ENCODE measurements at places on chromosomes 7 and 10. TPM values are rescaled to one million over a fixed set of nuclear protein-coding genes. Genes with fewer than 3 reads are reported as not detected.

EPHB4 gene
- total RNA-seq, result 82.1 TPM

DNA sequence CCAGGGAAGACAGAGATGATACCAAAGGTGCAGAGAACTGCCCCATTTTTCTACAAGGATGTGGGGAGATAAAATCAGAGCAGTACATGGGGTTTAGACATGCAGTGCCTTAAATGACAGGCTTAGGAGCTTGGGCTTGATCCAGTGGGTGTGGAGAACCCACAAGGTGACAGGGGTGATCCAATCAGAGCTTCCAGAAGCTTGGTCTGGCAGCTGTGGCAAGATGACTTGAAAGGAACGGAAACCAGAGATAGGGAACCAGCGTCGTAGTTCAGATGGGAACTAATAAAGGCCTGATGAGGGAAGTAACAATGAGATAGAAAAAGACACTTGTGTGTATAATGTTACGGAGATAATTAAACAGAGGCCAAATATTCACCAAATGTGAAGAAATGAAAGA lies 80.7 kb downstream of the SLC37A3 start:
- H3K27ac ChIP-seq, result no peak overlapping the region
- no peaks in the 10 kb centered on the region for H3K36me3 ChIP-seq
- no peaks in the 10 kb centered on the region for H3K27me3 ChIP-seq
- no peak overlapping the region for H3K4me3 ChIP-seq
- H3K4me1 ChIP-seq, result peaks cover 40% of the 10 kb centered on the region

DYDC1 gene
- not detected for total RNA-seq

DNA sequence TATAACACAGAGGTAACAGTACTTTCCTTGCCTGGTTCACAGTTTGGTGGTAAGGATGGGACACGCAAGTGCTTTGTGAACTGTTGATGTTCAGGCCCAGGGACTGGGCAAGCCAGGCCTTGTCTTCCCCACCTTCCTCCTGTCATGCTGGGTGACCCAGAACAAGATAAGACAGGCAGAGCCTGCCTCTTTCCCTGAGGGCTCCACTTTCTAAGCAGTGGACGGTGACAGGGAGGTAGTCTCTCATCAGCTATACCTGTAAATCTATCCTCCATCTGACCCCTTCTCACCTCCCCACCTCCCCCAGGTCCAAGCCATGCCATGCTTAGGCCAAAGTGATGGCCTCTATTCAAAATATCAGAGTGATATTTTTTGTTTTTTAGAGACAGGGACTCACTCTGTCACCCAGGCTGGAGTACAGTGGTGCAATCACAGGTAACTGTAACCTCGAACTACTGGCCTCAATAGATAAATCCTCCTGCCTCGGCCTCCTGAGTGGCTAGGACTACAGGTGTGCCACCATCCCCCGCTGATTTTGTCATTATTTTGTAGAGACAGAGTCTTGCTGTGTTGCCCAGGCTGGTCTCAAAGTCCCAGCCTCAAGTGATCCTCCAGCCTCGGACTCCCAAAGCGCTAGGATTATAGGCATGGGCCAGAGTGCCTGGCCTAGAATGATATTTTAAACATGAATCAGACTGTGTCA lies 42.8 kb downstream of the PDLIM1 start:
- H3K27ac ChIP-seq, result no peak overlapping the region
- no peaks in the 10 kb centered on the region for H3K27me3 ChIP-seq
- no peak for DNase-seq
- H3K4me1 ChIP-seq, result 0 out of 2 replicates have a peak, but pooled peaks cover 3% of the 10 kb centered on the region
- peaks cover 61% of the 10 kb centered on the region for H3K36me3 ChIP-seq
- H3K4me3 ChIP-seq, result no peak overlapping the region

PTCD1 gene
- 12.3 TPM for total RNA-seq

DNA sequence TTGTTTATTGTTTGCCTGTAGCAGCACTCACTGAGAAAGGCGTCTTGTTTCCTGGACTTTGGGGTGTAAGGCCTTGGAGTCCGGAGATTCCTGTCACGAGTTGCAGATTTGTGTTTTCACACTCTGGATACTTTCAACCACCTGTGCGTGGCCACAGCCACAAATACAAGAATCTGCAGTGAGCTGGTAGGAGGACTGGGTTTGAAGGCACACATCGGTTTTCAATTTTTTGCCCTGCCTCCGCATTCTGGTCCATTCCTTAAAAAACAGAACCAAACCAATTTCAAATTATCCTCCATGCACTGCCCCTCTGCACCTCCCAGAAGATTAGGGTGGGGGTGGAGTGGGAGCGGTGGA lies 619 bp downstream of the EXOC4 start:
- peak; percentile 47 for DNase-seq
- H3K27me3 ChIP-seq, result no peaks in the 10 kb centered on the region
- peaks cover 14% of the 10 kb centered on the region for H3K36me3 ChIP-seq
- H3K4me3 ChIP-seq, result peak overlapping the region; percentile 66

SLC29A4 gene
- 1.2 TPM for total RNA-seq

- no peaks in the 10 kb centered on the region for H3K27me3 ChIP-seq
- peaks cover 47% of the 10 kb centered on the region for H3K36me3 ChIP-seq
- peaks cover 23% of the 10 kb centered on the region for H3K4me1 ChIP-seq
- peak; percentile 97 for DNase-seq
- peak overlapping the region; percentile 74 for H3K27ac ChIP-seq
Measured at GRCh38 chr10:5446390-5446926, 34.1 kb downstream of the NET1 start.

DNA sequence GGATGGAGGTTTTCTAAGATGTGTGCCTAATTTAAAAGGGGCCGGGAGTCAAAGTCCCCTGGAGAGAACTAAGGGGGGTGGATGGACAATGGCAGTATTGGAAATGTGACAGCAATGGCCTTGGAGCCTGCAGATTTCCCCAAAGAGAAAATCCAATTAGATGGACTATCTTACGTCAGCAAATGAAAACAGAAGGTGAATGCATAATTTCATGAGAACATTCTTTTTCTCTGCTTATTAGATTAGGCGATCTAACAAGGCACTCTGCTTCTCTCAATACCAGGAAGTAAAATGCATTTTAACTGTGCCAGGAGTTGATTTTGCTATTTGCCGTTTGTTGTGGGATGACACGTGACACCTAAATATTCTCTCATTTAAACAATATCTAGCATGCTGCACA lies 226.6 kb downstream of the ADAM12 start:
- no peak overlapping the region for H3K27ac ChIP-seq
- H3K27me3 ChIP-seq, result no peaks in the 10 kb centered on the region
- H3K4me3 ChIP-seq, result no peak overlapping the region
- no peaks in the 10 kb centered on the region for H3K4me1 ChIP-seq
- no peak for DNase-seq

- no peak overlapping the region for H3K4me3 ChIP-seq
Measured at GRCh38 chr7:131721660-131722059, 165.2 kb upstream of the PODXL start.

ARHGEF35 gene
- 0.22 TPM for total RNA-seq

DNA sequence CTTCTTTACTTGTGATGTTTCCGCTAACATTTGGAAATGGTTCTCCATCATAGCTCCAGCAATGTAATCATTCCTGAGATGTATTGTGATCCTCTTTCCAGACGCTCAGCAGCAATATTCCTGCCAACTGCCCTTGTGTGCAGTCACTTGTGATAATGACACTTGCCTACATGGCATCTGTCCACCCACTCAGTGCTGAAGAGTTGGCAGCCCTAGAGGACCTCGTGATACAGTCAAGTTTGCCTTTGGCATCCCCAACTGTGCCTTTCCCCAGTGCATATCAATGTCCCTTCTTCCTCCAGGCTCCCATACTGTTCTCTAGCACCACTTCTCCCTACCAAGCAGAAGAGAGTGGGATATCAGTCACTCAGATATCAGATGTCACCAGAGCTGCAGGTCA lies 64.9 kb downstream of the MYOF start:
- DNase-seq, result no peak
- H3K27ac ChIP-seq, result no peak overlapping the region
- peaks cover 4% of the 10 kb centered on the region for H3K27me3 ChIP-seq
- no peak overlapping the region for H3K4me3 ChIP-seq
- no peaks in the 10 kb centered on the region for H3K36me3 ChIP-seq

NYAP1 gene
- total RNA-seq, result 0.82 TPM

NAT16 gene
- not detected for total RNA-seq

DNA sequence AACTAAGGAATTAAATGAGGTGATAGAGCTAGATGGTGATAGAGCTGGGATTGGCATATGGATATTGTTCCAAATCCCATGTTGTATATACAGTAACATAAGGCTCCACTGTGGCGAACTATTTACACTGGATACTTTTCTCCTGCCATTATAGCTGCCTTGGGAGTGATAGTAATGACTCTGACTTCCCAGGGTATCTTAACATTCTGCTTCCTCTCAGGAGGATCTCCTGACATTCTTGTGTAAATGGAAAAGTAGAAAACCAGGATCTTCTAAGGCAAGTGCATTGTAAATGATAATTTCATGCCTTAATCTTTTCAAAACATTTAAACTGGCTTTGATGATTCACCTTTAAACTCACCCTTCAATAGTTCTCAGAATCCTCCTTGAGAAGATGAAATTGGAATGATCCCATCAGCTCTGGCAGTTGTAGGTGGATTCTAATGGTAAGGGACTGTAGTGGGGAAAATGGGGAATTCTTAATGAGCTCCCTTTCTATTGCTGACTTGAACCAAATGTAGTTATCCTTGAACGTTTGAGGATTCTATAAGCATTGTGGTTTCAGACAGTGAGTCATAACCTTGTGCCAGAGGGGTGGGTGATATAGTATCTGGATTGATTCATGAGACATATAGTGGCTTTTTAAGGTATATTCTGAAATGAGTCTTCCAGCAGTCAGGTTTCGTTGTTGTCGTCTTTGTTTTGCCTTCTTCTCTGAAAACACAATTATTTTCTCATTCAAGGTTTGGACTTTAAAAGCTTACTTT lies 450.0 kb downstream of the SUGCT start:
- no peak for DNase-seq
- no peaks in the 10 kb centered on the region for H3K36me3 ChIP-seq

- peaks cover 17% of the 10 kb centered on the region for H3K27me3 ChIP-seq
- H3K4me1 ChIP-seq, result peaks cover 4% of the 10 kb centered on the region
- no peak overlapping the region for H3K27ac ChIP-seq
- no peak overlapping the region for H3K4me3 ChIP-seq
Measured at GRCh38 chr10:80530816-80531215, 6.9 kb upstream of the SH2D4B start.

GRCh38 chr7:7795630-7796121 lies 77.3 kb upstream of the RPA3 start:
- no peaks in the 10 kb centered on the region for H3K4me1 ChIP-seq
- no peak for DNase-seq
- H3K36me3 ChIP-seq, result no peaks in the 10 kb centered on the region
- no peak overlapping the region for H3K27ac ChIP-seq

DNA sequence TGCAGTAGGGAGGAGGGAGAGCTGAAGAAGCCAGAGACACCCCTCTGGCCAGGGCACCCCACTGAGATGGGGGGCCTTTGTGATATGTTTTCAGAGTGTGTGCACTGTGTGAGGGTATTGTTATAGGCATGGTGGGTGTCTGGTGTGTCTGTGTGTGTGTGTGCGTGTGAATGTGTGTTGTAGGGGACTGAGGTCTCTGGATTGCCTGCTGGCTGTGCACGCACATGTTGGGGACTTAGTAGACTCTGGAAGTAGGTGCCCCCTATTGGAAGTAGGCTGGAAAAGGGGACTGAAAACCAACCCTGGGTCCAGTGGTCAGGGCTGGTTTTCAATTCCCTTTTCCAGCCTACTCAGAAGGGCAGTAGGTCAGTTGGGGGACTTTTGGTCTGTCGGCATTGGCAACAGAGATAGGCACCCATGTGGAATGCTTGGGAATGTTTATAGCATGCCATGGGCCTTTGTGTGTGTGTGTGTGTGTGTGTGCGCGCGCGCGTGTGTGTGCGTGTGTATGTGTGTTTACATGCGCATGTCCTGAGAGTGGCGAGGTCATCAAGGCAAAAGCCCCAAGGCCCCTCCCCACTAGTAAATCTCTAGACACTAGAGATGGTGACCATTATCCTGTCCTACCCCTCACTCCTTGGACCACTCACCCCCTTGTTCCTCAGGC lies 78.8 kb downstream of the HIF1AN start:
- H3K27ac ChIP-seq, result no peak overlapping the region
- H3K4me1 ChIP-seq, result no peaks in the 10 kb centered on the region
- no peak overlapping the region for H3K4me3 ChIP-seq
- DNase-seq, result no peak
- H3K36me3 ChIP-seq, result no peaks in the 10 kb centered on the region

DOCK4 gene
- 3.8 TPM for total RNA-seq

DNA sequence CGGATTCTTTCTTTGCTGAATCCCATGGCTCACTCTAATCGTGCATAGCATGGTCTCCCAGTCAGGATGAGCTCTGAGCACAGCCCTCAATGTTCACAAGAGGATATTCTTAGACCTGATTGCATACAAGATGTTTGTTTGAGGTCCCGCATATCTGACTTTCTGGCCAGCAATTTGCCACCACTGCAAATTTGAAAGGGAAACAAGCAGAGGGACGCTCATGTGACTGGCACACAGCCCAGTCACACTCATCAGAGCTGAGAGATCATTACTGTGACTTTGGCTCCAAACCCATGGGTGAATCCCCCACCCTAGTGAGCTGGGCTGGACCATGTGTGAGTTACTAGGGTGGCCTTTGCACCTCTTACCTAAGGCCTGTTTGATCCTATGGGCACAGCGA lies 9.9 kb downstream of the TAS2R41 start:
- H3K4me1 ChIP-seq, result peaks cover 17% of the 10 kb centered on the region
- no peak overlapping the region for H3K4me3 ChIP-seq
- no peaks in the 10 kb centered on the region for H3K27me3 ChIP-seq
- H3K36me3 ChIP-seq, result no peaks in the 10 kb centered on the region
- H3K27ac ChIP-seq, result no peak overlapping the region

ZMYND11 gene
- 9.9 TPM for total RNA-seq

- peaks cover 41% of the 10 kb centered on the region for H3K27me3 ChIP-seq
- peaks cover 24% of the 10 kb centered on the region for H3K4me1 ChIP-seq
- H3K36me3 ChIP-seq, result peaks cover 4% of the 10 kb centered on the region
- no peak overlapping the region for H3K27ac ChIP-seq
- DNase-seq, result no peak
Measured at GRCh38 chr10:119026301-119027110, 3.0 kb upstream of the NANOS1 start.

DNA sequence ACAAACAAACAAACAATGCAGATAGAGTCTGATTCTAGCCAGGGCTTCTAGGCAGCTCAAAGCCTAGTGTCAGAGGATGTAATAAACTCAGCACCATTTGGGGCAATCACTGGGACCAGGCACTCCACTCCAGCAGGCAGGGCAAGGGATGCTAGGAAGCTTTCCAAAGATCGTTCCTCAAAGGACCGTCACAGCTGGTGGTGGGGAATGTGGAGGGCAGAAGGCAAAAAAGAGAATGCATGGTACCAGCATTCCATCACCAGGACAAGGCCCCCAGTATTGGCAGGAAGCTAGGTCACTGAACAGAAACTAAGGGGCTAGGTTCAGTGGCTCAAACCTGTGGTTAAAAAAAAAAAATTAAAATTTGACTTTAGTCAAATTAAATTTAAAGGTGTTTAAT lies 94.2 kb downstream of the CUL2 start:
- no peak for DNase-seq
- no peaks in the 10 kb centered on the region for H3K36me3 ChIP-seq
- no peak overlapping the region for H3K4me3 ChIP-seq
- no peaks in the 10 kb centered on the region for H3K4me1 ChIP-seq
- no peaks in the 10 kb centered on the region for H3K27me3 ChIP-seq

- peaks cover 37% of the 10 kb centered on the region for H3K27me3 ChIP-seq
- H3K27ac ChIP-seq, result no peak overlapping the region
- no peaks in the 10 kb centered on the region for H3K36me3 ChIP-seq
- H3K4me1 ChIP-seq, result peaks cover 24% of the 10 kb centered on the region
- DNase-seq, result peak; percentile 84
- no peak overlapping the region for H3K4me3 ChIP-seq
Measured at GRCh38 chr7:1579481-1580421, 9.9 kb upstream of the PSMG3 start.

CREB3L2 gene
- total RNA-seq, result 44.7 TPM

CTBP2 gene
- total RNA-seq, result 6.5 TPM
